Activated CD4-positive, alpha-beta T cell treated with anti-CD3 and anti-CD28 coated beads for 1 hour (primary cell): ENCODE measurements at places on chromosomes 4 and X.

DNA sequence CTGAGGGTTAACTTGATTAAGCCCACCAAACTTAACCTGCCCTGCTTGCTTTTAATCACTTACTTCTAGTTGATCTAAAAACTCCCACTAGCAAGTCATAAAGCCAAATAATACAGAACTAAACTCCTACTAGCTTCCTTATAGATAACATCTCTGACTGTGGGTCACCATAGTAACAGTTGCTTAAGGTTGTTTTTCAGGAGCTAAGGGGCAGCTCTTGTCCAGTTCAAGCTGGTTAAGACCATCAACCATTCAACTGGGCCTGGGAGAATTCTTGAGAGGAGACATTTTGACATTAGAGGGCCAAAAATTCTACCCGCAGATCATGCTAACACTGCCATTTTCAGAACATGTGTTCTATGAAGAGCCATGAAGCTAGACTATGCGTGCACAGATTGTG lies 67.0 kb downstream of the UCHL1 start:
- DNase-seq, result no peak

DNA sequence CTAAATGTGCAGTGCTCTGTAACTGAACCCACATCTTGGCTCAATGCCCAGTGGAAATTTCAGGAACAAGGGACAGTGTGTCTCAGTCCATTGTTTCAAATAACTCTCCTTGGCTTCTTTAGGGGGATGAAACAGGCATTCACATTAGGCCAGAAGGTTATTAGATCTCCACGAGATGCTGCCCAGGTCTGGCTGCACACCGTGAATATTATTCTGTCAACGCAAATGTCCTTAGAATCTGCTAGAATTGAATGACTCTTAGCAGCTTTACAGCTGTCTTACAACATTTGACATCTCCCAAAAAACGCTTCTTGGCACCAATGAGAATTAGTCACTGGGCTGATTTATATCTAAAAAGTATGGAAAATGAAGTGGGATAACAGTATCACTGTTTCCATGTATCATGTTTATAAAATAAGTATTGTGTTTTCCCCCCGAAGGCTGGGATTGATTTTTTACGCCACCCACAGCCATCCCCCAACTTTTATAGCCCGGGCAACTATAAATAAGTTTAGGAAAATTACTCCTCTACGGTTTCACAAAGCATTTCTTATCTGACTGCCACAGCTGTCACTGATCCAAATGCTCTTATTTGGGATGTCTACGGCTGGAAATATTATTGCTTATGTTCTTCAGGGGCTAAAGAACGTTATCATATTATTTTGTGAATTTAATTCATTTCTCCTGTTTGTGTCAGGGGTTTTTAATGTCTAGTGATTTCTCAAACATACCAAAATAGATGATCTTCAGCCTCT lies 559.7 kb upstream of the FAT1 start:
- DNase-seq, result no peak

DNA sequence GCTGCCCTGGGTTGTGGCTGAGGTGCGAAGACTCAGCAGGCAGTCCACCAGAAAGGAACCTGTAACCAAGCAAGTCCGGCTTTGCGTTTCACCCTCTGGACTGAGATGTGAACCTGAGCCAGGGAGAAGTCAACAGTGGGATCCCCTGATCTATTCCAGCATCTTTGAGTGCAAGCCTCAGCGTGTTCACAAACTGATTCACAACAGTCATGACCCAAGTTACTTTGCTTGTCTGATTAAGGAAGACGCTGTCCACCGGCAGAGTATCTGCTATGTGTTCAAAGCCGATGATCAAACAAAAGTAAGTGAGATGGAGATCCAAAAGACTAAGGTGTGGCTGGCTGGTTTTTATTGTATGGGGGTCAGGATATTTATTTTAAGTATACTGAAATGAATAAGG lies 11.3 kb downstream of the TBC1D1 start:
- DNase-seq, result no peak

GRCh38 chrX:41273638-41274037 lies 60.3 kb upstream of the DDX3X start:
- no peak for DNase-seq

- DNase-seq, result no peak
Observed at GRCh38 chr4:116926631-116927295, 158.6 kb downstream of the TRAM1L1 start.

- no peak for DNase-seq
Observed at GRCh38 chr4:126012691-126013290, 698.0 kb downstream of the FAT4 start.

- DNase-seq, result no peak
Observed at GRCh38 chrX:139246295-139246694, 284.2 kb upstream of the F9 start.

GRCh38 chr4:152643153-152644035 lies 36.4 kb downstream of the TMEM154 start:
- no peak for DNase-seq

- no peak for DNase-seq
Observed at GRCh38 chr4:173242466-173243250, 74.0 kb downstream of the GALNT7 start.

DNA sequence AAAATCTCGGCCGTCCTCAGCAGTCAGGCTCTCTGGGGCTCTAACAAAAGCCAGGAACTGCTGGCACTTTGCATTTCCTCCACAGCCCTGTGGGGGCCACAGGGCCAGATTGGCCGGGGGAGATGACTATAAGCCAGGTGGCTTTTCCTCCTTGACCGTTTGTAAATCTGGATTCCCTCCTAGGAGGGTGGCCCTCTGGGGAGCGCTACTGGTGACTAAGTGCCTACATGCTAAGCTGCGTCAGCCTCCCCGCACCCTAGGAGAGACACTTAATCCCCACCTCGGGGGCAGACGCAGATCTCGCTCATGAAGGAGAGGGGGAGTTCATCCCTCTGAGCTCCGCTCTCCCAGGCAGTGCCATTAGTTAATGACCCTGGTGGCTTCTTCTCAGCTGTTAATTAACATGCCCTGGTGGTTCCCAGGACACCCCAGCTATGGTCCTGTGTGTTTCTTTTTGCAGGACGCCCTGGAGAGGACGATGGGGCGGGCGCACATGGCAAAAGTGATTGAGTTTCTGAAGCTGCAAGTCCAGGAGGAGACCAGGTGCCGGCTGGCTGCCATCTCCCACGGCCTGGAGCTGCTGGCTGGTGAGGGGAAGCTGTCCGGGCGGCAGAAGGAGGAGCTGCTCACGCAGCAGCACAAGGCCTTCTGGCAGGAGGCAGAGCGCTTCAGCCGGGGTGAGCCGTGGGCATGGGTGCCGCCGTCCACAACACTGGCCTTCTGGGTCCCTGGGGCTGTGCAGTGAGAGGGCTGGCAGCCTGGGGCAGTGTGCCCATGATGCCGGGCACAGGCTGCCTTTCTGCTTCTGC lies 41.6 kb downstream of the EVC start:
- no peak for DNase-seq

GRCh38 chr4:122614621-122615020 lies 6.2 kb downstream of the IL21 start:
- no peak for DNase-seq

GRCh38 chrX:20653070-20653469 lies 386.4 kb upstream of the RPS6KA3 start:
- no peak for DNase-seq
